ENCODE measurements at places on chromosomes 13 and 19.

DNA sequence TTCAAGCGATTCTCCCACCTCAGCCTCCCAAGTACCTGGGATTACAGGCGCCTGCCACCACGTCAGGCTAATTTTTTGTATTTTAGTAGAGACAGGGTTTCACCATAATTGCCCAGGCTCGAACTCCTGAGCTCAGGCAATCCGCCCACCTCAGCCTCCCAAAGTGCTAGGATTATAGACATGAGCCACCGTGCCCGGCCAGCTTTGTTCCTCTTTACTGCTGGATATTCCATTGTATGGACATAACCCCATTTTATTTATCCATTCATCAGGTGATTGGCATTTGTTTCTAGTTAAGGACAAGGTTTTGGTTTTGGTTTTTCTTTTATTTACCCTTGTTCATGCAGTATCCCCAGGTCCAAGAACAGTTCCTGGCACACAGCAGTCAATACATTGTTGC is 4.1 kb upstream of the RPS9 start:
- no peak for DNase-seq

DNA sequence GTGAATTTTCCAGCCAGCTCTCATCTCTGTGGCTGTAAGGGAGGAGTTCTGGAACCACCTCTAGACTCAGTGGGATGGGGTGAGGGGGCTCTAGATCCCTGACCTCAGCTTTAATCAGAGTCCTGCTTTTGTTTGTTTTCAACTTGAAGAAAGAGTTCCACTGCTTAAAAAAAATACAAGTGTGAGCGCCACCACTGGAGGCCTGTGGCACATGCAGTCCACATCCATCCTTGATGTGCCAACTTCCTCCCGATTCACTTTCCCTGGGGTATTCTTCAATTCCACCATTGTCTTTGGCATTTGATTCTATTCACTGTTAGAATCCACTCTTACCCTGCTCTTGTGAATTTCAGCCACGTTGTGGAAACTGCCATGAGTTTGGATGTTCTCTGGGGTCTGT is 62.4 kb upstream of the GJB6 start:
- no peak for DNase-seq

DNA sequence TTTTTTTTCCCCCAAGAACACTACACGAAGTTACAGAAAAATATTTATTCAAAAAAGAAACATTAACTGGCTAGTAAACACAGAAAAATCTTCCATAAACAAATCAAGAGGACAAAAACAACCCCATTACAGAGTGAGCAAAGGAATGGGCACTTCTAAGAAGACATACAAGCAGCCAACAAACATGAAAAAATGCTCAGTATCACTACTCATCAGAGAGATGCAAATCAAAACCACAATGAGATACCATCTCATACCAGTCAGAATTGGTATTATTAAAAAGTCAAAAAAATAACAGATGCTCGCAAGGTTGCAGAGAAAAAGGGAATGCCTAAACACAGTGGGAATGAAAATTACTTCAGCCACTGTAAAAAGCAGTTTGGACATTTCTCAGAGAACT is 131.7 kb downstream of the UGGT2 start:
- DNase-seq, result no peak

GRCh38 chr13:32956595-32956933 is 59.7 kb upstream of the KL start:
- no peak for DNase-seq

- no peak for DNase-seq
Measured at GRCh38 chr13:45941261-45941660, 89.7 kb upstream of the SIAH3 start.

GRCh38 chr19:20070691-20071090 is 7.1 kb upstream of the ZNF90 start:
- DNase-seq, result no peak

Measured in activated naive CD4-positive, alpha-beta T cell treated with Interleukin-2 at 50 U/mL for 16 hours (primary cell).